Left forelimb (tissue), 1 donor: ENCODE measurements at places on chromosomes 13 and 19.

DNA sequence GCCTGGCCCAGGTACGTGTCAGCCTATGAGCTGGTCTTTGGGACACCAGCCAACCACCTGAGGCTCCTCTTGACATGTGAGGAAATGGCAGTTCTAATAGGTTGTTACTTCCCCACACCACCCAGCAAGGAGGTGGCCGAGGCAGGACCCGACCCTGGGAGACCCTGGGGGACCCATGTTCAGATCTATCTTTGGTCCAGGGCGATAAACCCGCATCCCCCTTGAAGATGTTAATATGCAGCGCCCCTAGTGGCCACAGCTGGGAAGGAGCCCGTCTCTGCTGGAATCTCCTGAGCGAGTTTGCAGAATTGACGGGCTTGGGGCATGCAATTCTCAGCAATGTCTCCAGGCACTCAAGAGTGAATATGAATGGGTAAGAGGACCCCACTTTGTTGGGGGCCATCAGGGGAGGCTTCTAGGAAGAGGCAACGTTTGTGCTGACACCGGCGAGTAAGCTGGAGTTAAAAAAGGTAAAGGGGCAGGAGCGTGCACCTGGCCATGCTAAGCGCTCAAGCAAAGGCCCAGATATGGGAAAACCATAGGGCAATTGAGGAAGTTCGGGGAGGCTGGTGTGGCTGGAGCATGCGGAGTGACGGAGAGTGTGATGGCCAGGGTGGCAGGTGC, 1.5 kb upstream of the MYO1F start:
- peak; percentile 82 for DNase-seq

GRCh38 chr13:100789025-100789424, 114.4 kb upstream of the TMTC4 start:
- DNase-seq, result no peak

GRCh38 chr13:113124211-113124970, 1.8 kb downstream of the F10 start:
- peak; percentile 41 for DNase-seq

DNA sequence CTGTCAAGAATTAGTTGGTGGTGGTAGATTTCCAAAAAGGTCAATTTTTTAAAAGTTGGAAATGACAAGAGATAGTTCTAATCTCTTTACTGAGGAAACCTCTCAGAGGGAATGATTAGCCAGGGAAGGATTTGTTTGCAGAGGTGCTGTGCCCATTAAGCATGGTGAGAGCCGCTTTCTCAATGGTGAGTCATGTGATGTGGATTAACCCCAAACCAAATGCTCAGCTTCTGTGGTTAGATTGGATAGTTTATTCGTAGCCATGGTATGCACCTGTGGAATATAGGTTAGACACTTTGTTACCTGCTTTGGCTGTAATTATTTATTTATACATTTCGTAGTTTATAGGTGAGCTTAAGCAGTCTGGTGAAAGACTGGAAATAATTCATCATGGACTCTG, 7.1 kb downstream of the HNRNPM start:
- no peak for DNase-seq

DNA sequence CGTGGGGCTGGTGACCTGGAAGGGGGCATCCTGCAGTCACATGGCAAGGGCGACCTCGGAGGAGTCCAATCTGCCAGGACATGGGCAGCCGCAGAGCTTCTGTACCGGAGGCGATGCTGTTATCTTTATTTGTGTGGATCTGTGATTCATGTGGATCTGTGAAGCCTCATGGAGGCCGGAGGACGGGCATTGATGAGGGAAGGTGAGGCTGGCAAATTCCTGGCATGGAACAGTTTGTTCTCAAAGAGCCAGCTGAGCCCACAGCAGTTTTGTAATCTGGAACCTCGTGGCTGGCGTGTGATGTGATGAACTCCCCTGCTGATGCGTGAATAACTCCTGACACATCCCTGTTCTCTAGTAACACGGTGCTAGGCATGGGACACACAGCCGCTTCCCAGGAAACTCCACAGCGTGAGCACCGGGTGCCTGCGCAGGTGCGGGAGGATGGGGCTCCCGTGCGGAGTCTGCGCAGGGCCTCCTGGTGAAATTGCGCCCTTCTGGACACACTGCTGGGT, 40.4 kb downstream of the ATP11A start:
- DNase-seq, result no peak

- peak; percentile 92 for DNase-seq
Measured at GRCh38 chr19:20051841-20052768, 12.8 kb upstream of the ZNF682 start.

- DNase-seq, result no peak
Measured at GRCh38 chr13:91157273-91158016, 190.0 kb upstream of the MIR17HG start.

DNA sequence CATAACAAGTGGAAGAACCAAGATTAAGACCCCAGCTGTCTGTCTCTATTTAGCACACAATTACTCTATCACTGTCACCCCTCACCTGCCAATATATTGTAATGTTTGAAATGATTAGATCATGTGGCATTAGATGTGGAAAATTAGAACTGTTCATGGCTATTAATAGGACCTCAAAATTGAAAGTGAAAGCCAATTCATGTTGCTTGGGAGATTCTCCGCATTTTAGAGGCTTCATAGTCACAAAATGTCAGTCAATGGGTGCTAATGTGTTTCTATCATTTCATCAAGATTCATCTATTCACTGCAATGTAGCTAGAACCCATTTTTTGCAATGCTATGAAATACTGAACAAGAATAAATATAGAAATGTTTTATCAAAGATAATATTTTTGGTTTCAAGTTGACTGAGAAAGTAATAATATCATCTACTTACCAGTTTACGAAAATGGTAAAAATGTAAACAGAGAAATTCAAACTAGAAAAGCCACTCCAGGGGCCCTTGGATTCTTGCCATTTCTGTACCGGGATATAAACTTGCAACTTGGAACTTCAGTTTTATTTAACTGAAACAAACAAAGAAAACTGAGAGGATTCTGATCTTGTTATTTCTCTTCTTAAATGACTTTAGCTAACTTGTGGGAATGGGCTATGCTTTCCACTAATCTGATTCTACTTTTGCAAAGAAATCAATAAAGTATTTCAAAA, 388.6 kb downstream of the DCT start:
- DNase-seq, result no peak

DNA sequence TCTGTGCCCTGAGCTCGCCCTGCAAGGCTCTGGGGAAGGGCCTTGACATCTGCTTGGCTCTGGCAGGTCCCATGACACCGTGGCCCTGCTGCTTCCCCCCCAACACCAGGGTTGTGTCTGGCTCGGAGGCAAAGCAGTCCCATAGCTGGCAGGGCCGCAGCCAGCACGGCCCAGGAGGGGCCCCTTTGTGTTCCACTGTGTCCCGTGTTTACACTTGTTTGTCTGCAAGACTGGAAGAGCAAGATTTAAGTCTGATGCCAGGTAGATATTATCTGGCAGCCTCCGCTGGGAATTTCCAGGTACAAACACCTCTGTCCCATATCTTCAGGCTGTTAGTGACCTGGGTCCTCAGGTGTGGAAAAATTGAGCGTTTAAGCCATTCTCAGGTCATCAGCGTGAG, 44.3 kb downstream of the MCF2L start:
- no peak for DNase-seq

DNA sequence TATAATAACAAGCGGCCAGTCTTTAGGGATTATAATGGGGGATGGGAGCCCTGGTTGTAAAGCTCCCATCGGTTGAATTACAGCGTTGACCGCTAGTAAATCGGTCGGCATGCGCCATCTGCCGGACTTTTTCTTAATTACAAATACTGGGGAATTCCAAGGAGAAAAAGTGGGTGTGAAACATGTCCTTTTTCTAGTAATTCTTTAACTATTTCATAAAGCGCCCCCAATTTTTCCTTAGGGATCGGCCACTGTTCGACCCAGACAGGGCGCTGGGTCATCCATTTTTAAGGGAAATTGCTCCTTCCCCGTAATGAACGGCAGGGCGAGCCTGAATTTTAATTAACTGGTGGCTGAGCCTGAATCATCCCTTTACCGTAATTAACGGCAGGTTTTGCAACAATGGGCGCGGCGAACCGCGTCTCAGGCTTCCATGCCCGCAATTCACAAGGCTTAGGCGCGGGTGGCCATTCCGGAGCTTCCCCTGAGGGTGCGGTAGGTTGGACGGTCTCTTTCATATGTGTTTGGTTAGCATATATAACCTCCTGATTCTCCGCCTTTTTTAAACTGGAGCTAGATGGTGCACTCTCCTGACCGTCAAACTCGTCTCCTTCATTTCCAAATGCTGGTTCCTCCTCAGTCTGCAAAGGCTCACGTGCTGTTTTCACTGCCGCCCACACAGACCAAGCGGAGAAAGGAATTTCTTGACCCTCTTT, 30.2 kb upstream of the EVI5L start:
- no peak for DNase-seq

DNA sequence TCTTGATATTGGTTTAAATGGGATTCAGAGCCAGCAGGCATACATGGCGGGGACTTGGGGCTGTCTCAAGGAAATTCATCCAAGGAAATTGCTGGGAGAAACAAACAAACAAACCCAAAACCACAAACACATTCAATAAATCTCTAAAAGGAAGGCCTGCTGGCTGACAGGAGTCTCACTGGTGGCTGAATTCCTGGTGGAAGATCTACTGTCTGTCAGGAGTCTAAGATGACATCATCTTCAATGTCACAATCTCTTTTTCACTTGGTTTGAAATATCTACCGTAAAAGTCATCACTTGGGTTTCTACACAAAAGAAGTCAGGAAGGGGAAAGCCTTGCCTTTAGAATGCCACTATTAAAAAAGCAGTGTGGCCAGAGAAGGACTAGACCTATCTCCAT, 87.9 kb downstream of the KLF5 start:
- DNase-seq, result no peak

DNA sequence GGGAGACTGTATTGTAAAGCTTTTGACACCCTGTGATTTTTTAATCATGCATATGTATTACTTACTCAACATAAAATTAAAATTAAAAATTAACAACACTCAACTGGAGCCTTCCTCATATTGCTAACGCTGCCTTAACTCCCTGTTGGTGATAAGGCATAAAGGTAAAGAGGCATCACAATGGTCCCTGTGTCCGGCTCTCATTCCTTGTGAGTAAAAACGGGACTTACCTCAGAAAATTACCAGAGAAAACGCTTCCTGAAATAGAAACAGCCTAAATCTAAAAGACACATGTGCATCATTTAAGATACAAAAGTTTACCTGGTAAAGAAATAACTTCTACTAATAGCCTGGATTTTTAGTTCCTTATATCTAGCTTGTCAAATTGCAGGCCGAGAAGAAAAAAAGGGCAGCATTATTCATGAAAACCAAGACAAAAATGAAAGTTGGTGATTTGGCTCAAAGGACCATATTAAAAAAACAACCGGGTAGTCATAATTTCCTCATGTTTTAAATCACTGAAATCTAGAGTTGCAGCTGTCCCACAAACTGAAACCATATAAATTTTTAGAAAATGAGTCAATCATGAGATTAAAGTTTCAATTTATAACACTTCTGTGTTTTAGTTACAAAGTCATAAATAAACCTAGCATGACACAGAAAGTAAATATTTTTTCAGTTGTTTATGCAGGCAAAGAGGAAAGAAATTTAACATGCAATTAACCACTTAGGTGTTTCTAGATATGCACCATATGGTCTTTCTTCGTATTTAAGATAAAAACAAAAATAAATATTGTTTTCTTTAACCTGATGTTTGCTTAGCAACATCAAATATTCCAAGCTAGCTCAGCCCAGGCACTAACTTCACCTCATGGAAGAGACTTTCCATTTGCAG, 94.7 kb downstream of the MIPEP start:
- DNase-seq, result no peak

DNA sequence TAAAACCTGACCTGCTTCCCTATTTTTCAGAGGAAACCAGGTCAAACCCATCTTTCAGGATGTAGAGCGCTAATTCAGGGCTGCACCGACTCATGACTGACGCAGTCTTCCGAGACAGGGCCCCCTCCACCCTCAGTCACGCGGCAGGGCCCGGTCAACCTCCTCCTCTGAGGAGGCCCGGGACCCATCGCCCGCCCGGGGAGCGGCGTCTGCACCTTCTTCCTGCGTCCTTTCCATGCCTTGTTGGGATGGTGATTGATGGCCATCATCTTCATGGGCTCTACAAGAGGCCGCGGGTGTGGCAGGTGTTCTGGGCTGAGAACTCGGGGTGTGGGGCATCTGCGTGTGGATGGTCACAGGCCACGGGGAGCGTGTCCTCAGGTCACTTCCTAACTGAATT, 26.0 kb downstream of the GRTP1 start:
- no peak for DNase-seq

- DNase-seq, result no peak
Measured at GRCh38 chr19:35090506-35091214, 25.0 kb upstream of the FXYD3 start.

DNA sequence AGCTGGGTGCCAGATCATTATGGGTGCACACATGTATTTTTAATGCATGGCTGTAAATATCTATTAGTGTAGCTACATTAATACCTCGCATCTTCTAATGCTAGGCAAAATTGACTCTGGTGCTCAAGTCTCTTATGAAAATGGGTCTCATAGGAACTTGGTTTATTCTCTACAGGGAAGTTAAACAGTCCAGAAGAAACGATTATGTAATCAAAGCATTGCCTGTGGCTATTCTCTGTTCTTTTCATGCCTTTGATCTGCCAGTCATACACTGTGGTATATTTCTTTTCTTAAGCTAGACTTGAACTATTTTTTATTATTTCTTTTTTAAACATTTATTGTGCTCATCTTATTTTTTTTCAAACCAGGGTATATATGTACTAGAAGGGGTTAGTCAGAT, 1015.0 kb downstream of the SLITRK1 start:
- no peak for DNase-seq

GRCh38 chr19:14114854-14115253, 2.7 kb downstream of the PRKACA start:
- no peak for DNase-seq

- DNase-seq, result no peak
Measured at GRCh38 chr13:85521657-85522056, 277.6 kb downstream of the SLITRK6 start.

- DNase-seq, result no peak
Measured at GRCh38 chr19:43872547-43873336, 45.6 kb downstream of the ZNF283 start.

DNA sequence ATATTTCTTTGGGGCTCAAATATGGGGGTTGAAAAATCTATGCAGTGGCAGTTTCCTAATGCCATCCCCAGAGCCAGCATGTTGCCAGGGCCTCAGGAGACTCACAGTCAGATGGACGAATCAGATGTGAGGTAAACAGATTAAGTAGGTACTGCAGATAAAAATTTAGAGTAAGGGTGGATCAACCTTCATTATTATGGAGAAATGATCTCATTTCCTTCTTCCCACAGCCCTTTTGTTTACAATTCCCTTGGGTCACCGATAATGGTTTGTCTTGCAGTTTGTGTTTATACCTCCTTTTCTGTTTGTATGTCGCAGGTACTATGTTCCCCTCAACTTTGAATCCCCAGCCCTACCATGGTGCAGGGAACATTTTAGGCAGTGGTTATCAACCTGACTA, 20.0 kb downstream of the DIAPH3 start:
- no peak for DNase-seq
